ENCODE measurements at places on chromosomes 7 and 10.

DNA sequence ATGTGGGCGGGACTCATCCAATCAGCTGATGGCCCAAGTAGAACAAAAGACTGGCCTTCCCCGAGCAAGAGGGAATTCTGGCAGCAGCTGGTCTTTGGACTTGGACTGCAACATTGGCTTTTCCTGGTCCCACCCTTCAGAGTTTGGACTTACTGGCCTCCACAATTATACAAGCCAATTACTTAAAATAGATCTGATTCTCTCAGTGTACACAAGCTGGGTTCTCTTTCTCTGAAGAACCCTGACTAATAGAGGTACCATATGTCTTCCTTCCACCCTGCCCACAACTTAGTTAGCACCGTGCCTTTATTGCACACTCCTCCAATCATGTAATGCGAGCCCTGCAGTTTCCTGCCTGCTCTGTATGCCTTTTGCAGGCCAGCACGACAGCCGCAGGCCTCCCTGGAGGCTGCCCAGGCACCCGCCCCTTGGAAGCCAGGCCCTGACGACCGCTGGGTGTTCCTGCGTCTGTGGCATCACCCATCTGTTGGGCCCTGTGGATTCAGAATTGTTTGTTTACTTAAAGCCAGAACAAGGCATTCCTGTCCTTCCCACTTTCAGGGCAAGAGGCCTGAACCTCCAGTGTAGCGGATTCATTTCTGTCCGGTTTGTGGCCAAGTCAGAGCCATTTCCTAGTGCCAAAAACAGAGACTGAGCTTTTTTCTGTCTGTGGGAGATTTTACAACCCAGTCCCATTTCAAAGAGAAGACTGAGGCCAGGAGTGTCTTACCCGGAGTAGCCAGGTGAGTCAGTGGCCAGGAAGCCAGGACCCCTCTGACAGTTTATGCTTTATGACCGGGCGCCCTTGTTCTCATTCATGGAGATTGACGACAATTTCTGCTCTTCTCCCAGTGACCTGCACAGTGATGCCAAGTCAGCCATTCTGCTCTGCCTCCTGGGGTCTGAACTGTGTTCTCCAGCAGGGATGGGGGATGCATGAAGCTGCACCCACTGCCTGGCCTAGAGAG, 968 bp upstream of the INMT start:
- peak; percentile 28 for DNase-seq

- no peak for DNase-seq
These were observed 4.0 kb upstream of the SLC29A4 start for GRCh38 chr7:5278766-5279165.

DNA sequence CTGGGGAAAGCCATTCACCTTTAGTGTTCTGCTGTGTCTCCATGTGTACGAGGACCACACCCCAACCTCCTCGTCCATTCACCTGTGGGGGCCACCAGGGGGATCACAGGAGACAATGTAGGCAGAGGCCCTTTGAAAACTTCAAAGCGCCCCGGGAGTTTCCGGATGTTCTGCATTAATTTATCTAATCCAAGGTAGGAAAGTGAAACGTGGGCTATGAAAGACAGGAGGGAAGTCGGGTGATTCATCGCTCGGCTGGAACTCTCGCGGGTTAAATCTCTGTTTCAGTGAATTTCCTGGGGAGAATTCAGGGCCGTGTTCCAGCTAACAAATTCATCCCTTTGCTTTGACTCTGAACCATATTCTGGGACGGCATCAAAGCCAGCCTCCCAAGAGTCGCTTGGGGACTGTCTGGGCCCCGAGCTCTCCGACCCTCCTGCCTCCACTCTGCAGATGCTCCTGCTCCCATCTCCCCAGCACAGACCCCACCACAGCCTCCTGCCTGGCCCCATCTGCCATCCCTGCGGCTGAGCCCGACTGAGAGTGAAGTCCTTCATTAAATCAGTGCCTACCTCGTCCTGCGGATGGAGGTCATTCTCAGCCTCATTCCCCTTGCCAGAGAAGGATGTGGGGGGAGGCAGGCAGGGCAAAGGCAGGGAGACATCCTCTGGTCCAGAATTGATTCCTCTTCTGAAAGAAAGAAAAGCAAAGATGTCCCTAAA, 114.1 kb upstream of the CARD11 start:
- DNase-seq, result no peak

DNA sequence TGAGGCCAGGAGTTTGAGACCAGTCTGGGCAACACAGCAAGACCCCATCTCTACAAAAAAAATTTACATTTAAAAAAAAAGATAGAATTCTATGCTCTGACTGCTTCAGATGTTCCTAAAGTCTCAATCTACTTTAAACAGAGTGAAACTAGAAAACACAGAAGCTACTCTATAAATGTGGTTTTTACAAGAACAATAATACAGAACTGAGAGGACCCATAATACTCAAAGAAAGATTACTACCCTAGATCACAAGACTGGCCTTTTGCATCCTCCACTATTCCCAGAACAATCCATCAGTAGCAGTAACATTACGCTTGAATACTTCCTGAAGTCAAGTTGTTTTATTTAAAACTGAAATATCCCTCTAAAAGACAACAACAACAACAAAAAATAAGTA, 119.4 kb downstream of the ZFAND4 start:
- no peak for DNase-seq
